ENCODE measurements at places on chromosomes 3 and 15.

GRCh38 chr15:29570121-29570947 is 251.9 kb downstream of the TJP1 start:
- no peak for DNase-seq

DNA sequence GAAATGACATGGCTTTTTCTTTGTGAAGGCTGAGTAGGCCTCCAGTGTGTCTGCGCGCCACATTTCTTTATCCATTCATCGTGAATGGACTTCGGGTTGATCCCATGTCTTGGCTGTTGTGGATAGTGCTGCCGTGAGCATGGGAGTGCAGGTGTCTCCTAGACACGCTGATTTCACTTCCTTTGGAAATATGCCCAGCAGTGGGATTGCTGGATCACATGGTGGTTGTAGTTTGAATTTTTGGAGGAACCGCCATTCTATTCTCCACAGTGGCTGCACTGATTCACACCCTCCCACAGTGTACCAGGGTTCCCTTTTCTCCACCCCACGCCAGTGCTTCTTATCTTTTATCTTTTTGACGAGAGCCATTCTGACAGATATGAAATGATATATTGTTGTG is 171.7 kb downstream of the NSMCE3 start:
- no peak for DNase-seq

DNA sequence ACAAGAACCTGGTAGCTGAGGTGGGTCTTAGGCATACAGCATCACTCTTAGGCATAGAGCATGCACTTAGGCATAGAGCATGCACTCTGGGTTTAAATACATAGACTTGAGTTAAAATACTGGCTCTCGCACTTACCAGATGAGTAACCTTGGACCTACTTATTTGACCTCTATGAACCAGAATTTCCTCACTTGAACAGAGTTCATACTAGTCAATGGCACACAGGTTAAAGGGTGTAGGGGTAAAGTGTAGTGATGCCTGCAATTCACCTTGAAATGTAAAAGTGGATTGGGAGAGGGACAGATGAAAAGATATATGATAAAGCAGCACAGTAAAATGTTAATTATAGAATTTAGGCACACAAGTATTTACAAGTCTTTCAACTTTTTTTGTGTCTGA is 1.6 kb downstream of the RUVBL1 start:
- no peak for DNase-seq

DNA sequence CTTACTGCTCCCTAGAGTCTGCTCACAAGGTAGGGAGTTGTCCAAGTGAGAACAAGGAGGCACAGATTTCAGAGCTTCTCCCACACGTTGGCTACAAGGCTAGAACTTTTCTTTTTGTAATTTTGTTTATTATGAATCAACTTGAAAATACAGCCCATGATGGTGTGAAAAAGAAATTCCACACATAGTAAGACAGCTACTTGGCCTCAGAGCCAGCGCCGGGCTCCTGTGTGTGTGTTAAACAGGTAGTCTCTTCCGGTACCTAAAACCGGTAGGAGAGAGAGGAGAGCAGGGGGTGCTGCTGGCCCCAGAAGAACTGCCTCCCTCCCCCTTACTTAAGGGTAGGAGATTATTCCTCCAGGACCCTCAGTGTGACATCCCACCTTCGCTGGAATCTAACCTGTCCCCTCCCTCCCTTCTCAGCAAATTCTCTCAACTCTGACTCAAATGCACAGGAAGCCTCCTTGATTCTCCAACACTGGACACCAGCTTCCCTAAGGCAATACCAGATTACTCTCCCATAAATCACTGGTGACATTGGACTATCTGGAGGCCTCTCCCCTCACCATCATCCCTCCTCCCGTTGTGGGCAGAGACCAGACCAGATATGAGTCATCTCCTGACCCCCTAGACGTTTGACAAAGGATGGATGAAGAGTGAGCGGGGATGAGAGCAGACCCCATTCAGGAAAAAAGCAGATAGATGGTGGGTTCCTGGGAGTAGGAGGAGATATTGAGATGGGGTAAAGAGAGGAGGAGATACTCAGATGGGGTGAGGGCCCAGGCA is 4.5 kb upstream of the IP6K1 start:
- DNase-seq, result peak; percentile 47

GRCh38 chr15:56824175-56824574 is 90.9 kb upstream of the ZNF280D start:
- DNase-seq, result no peak

DNA sequence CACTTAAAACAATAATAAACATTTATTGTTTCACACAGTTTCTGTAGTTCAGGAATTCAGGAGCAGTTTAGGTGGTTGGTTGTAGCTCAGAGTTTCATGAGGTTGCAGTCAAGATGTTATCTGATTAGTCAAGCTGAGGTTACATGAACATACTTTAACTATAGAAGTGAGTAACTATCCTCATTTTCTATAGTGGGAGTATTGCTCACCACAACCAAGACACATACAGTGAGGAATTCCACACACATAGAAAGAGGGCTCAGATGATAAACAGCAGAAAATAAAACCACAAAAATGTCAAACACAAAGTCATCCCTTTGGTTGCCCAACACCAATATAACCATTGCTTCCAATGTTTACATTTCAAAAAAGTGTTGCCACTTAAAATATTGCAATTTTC is 13.6 kb downstream of the SCN11A start:
- peak; percentile 72 for DNase-seq

GRCh38 chr15:45588219-45588875 is 1.2 kb downstream of the BLOC1S6 start:
- DNase-seq, result no peak

DNA sequence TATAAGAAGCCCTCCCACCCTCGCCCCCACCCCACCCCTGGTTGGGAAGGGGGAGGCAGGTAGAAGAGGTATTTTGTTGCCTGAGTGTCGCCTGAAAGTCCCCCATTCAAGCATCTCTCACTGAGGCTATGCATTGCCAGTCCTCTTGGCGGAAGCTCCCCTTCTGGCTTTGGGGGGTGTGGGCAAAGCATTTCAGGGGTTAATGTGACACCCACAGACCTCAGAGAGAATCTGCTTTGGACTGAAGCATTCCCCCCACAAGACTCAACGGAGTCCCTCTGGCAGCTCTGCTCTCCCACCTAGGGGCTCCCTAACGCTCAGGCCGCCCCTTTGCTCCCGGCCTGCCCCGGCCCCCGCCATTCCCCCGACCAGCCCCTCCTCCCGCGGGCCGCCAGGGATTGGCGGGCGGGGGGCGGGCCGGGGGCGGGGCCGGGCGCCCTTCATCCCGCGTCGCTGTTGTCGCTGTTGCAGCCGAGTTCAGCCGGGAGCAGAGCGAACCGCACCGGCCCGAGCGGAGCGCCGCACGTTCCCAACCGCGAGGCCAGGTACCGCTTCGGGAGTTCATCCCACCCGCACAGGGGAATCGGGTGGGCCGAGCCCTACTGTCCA is at the start of gene SLC38A3:
TSS of gene SLC38A3 (plus strand) at position 468 of the 609 bp plus-strand sequence. CDS start 8,929 bp downstream, outside the sequence.
- no peak for DNase-seq

- DNase-seq, result peak; percentile 36
Observed at GRCh38 chr3:119630128-119630879, 30.1 kb downstream of the POPDC2 start.

- no peak for DNase-seq
Observed at GRCh38 chr15:62841891-62842559, 200.5 kb upstream of the TPM1 start.

All from HT1080 (cell line).